ENCODE measurements at places on chromosomes 7 and 10. TPM values are rescaled to one million over a fixed set of nuclear protein-coding genes. Genes with fewer than 3 reads are reported as not detected.

DNA sequence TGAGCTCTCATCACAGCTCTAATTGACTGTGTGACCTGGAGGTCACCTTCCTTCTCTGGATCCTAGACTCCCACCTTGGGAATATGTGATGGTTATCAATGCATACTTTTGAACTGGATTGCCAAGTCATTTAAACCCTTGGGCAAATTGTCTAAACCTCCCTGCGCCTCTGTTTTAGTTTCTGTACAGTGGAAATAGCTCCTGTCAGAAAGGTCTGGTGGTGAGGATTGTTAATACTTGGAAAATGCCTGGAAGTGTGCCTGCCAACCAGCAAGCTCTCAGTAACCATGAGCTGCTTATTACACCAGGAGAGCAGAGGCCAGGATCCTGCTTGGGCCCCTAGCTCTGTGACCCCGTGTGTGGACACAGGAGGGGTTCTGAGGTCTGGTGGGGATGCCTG, 108.7 kb upstream of the PPIF start:
- H3K4me3 ChIP-seq, result no peak overlapping the region
- H3K27ac ChIP-seq, result no peak overlapping the region
- H3K4me1 ChIP-seq, result peaks cover 46% of the 10 kb centered on the region
- H3K27me3 ChIP-seq, result no peaks in the 10 kb centered on the region
- peaks cover 7% of the 10 kb centered on the region for H3K36me3 ChIP-seq
- DNase-seq, result no peak

GRCh38 chr10:32923134-32923533, 34.9 kb downstream of the ITGB1 start:
- H3K4me1 ChIP-seq, result peaks cover 8% of the 10 kb centered on the region
- H3K36me3 ChIP-seq, result peaks cover 49% of the 10 kb centered on the region
- DNase-seq, result no peak
- H3K4me3 ChIP-seq, result no peak overlapping the region

- peak overlapping the region; percentile 2 for H3K4me3 ChIP-seq
- DNase-seq, result no peak
- H3K27ac ChIP-seq, result peak overlapping the region; percentile 84
- H3K4me1 ChIP-seq, result peaks cover 32% of the 10 kb centered on the region
- no peaks in the 10 kb centered on the region for H3K36me3 ChIP-seq
These were observed 252.0 kb upstream of the GRB10 start for GRCh38 chr7:51034521-51035264.

Gene SLC18A2
- total RNA-seq, result not detected

Gene PILRA
- 0.92 TPM for total RNA-seq

All from chondrocyte (in vitro differentiated cells).